ENCODE measurements at places on chromosomes 6 and 20.

GRCh38 chr20:63957004-63957689, 931 bp upstream of the UCKL1 start:
- peaks cover 45% of the 10 kb centered on the region for H3K4me1 ChIP-seq
- H3K27ac ChIP-seq: peak overlapping the region; percentile 42
- DNase-seq: peak; percentile 65

DNA sequence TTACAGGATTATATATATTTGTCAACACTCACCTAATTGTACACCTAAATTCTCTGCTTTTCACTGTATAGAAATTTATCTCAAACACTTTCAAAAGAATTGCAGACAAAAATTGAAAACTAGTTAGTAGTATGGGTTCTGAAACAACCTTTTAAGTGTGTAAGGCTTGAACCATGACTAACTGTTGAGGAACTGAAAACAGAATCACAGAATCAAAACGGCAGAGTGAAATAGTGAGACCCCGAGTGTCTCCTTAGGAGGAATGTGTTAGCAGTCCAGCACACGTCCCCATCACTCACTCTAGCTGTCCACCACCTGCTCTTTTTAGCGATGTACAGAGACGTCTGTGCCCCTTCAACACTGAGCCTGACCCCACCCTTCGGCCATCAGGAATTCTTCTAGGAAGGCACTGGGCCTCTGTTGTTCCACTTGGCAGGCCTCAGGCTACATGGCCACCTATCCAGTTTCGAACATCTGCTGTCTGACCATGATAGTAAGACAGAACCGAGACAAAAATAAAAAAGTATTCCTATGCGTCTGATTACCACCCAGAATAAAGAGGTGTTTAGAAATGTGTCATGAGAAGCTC, 227.4 kb downstream of the C6orf118 start:
- H3K27me3 ChIP-seq: no peaks in the 10 kb centered on the region
- no peaks in the 10 kb centered on the region for H3K4me1 ChIP-seq
- H3K4me3 ChIP-seq: no peak overlapping the region
- DNase-seq: no peak

- H3K36me3 ChIP-seq: no peaks in the 10 kb centered on the region
- H3K4me3 ChIP-seq: no peak overlapping the region
- no peak overlapping the region for H3K27ac ChIP-seq
- no peak for DNase-seq
- no peaks in the 10 kb centered on the region for H3K27me3 ChIP-seq
These were observed 180.2 kb downstream of the PACRG start for GRCh38 chr6:162907876-162908481.

DNA sequence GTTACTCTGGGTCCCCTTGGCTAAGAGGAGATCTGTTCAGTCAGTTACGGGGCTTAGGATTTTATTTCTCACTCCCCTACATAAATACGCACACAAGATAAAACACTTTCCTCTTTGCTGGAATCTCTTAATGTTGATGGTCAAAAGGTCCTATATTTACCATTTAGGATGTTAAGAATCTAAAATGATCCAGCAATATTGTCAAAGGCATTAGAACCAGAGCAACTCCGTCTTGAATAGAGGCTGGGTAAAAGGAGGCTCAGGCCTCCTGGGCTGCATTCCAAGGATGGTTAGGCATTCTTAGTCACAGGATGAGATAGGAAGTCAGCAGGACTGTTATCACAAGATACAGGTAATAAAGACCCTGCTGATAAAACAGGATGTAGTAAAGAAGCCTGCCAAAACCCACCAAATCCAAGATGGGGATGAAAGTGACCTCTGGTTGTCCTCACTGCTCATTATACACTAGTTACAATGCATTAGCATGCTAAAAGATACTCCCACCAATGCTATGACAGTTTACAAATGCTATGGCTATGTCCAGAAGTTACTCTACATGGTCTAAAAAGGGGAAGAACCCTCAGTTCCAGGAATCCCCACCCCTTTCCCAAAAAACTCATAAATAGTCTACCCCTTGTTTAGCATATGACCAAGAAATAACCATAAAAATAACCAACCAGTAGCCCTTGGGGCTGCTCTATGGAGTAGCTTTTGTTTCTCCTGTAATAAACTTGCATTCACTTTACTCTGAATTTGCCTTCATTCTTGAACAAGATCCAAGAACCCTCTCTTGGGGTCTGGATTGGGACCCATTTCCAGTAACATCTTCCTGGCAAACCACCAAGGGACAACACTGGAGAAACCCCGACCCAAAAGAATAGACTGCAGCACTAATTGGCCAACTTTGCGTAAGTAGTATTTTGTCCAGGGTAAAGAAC, 107.5 kb downstream of the DTNBP1 start:
- no peak overlapping the region for H3K4me3 ChIP-seq
- no peaks in the 10 kb centered on the region for H3K36me3 ChIP-seq
- no peak for DNase-seq
- peaks cover 34% of the 10 kb centered on the region for H3K4me1 ChIP-seq

- DNase-seq: no peak
- H3K4me3 ChIP-seq: no peak overlapping the region
- no peaks in the 10 kb centered on the region for H3K36me3 ChIP-seq
- H3K27me3 ChIP-seq: no peaks in the 10 kb centered on the region
- peaks cover 64% of the 10 kb centered on the region for H3K4me1 ChIP-seq
- H3K27ac ChIP-seq: peak overlapping the region; percentile 68
These were observed 146.5 kb upstream of the ZNF217 start for GRCh38 chr20:53739799-53740785.

GRCh38 chr20:35030136-35030535, 62.5 kb downstream of the TRPC4AP start:
- peaks cover 3% of the 10 kb centered on the region for H3K36me3 ChIP-seq
- no peak overlapping the region for H3K27ac ChIP-seq
- H3K4me1 ChIP-seq: no peaks in the 10 kb centered on the region
- DNase-seq: no peak

DNA sequence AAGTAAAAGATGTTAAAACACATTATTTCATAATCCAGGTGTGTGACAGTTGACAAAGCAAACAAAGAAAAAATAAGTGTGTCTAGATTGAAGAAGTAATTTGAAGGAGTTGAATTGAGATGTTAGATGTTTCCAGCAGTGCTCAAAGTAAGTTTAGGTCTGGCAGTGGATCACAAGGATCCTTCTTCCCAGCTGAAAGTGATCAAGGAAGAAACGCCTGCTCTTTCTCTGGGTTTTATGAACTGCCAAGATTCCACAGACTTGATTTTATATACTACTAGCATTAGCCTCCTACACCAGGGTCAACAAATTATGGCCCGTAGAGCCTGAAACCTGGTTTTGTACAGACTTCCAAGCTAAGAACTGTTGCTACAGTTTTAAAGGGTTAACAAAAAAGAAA, 30.3 kb downstream of the STX7 start:
- H3K4me1 ChIP-seq: no peaks in the 10 kb centered on the region
- no peak overlapping the region for H3K4me3 ChIP-seq
- no peak overlapping the region for H3K27ac ChIP-seq
- H3K36me3 ChIP-seq: no peaks in the 10 kb centered on the region
- peak; percentile 33 for DNase-seq

DNA sequence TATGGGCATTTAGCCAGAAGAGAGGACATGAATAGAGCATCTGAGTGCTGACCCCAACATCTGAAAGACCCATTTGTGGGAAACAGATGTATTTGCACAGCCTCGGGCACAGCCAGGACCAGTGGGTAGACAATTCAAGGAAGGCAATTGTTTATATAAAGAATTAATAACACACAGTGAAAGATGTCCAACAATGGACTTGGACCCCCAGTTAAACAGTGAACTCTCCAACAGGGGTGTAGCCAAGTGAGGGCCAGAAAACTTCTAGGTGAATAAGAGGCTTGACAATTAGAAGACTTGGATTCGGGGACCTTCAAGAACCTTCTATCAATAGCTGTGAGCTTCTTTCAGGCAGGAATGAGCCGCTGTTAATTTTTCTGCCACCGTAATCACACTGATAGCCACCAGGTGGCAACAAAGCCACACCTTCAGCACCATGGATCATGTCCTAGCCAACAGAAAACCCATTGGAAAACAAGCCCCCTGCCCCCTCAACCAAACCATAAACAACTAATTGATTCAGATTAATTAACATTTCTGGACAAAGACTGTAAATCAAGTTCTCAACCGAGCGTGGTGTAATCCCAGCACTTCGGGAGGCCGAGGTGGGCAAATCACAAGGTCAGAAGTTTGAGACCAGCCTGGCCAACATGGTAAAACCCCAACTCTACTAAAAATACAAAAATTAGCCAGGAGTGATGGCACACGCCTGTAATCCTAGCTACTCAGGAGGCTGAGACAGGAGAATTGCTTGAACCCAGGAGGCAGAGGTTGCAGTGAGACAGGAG, 8.8 kb upstream of the SRSF6 start:
- no peak overlapping the region for H3K4me3 ChIP-seq
- H3K27ac ChIP-seq: no peak overlapping the region
- DNase-seq: no peak

DNA sequence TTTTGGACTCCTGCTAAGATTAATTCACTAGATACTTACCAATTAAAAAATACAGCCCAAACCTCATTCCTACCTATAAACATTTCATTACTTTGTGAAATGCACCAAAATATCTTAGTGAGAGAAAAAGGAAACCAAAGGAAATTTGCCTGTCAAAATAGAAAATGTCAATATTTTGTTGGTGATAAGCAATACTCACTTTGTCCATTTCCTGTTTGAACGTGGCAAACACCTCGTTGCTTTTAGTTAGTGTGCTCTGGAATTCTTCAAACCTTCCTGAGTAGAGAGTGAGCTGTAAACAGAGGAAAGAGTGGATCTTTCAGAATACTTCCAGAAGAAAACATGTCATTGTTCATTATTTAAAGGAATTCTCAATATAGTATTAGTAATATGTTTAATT, 44.2 kb downstream of the TXLNB start:
- no peak for DNase-seq
- peaks cover 14% of the 10 kb centered on the region for H3K4me1 ChIP-seq
- H3K36me3 ChIP-seq: no peaks in the 10 kb centered on the region
- H3K4me3 ChIP-seq: no peak overlapping the region

- no peak overlapping the region for H3K4me3 ChIP-seq
- H3K27me3 ChIP-seq: no peaks in the 10 kb centered on the region
- no peaks in the 10 kb centered on the region for H3K4me1 ChIP-seq
- DNase-seq: no peak
- H3K27ac ChIP-seq: no peak overlapping the region
- no peaks in the 10 kb centered on the region for H3K36me3 ChIP-seq
These were observed 113.5 kb downstream of the OTOR start for GRCh38 chr20:16861708-16862107.

DNA sequence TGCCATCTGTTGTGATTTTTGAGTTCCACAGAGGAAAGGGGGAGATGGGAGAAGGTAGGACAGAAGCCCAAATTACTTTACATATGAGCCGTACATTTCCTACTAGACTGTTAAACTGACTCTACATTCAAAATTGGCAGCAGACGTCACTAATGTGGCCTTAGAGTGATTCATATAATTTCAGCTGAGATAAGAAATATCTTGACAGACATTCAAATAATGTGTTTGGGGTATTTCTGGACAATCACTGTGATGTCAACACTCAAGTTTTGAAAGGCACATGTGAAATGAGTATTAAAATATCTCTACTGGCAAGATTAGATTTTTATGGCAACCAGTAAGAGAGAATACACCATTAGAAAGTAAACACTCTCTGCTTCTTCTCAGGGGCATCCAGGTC, 104.0 kb downstream of the MTFR2 start:
- H3K27me3 ChIP-seq: no peaks in the 10 kb centered on the region
- H3K27ac ChIP-seq: no peak overlapping the region
- H3K4me1 ChIP-seq: no peaks in the 10 kb centered on the region
- DNase-seq: no peak

GRCh38 chr20:59154317-59155013, 9.2 kb upstream of the ZNF831 start:
- peaks cover 17% of the 10 kb centered on the region for H3K27me3 ChIP-seq
- DNase-seq: no peak
- H3K4me1 ChIP-seq: no peaks in the 10 kb centered on the region
- H3K4me3 ChIP-seq: no peak overlapping the region
- no peaks in the 10 kb centered on the region for H3K36me3 ChIP-seq

All from left lung (tissue), 14 donors.